Ecto neural progenitor cell (in vitro differentiated cells): ENCODE measurements at places on chromosomes 2 and 18.

DNA sequence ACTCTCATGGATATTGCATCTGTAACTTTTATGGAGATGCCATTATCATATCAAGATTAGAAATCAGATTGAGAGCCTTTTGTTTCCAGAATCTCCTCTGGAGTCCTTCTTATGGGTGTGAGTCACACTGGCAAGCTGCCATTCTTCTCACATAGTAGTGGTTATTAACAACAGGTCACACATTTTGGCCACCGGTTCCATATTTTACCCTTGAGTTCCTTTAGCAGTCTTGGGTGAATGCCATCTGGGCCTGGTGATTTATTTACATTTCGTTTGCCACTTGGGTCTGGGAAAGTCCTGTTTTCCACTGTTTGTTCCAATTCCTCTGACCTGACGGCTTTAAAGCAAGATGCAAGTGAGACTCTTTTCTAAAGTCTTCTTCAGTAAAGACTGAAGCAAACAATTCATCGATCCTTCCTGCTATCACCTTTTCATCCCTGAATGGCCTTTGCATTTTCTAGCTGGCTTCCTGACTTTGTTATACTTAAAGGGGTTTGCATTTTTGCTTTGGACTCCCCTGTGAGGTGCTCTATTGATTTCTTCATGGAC lies 80.5 kb upstream of the CAVIN2 start:
- no peak for DNase-seq

DNA sequence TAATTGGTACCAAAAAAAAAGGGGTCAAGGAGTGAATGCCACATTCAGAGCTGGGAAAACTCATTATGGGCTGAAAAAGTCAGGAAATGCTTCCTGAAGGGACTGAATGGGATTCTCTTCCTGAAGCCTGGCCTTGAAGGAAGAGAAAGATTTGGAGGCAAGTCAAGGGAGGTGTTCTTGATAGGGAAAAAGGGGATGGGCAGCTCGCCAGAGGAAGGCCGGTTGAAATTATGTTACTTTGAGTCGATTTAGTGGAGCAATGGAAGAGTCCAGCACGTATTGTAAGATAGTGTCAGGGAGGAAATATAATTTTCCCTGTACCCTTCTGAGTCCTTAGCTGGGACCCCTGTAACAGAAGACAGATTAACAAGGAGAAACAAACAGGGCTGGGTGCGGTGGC lies 115.3 kb upstream of the STPG4 start:
- DNase-seq = no peak

DNA sequence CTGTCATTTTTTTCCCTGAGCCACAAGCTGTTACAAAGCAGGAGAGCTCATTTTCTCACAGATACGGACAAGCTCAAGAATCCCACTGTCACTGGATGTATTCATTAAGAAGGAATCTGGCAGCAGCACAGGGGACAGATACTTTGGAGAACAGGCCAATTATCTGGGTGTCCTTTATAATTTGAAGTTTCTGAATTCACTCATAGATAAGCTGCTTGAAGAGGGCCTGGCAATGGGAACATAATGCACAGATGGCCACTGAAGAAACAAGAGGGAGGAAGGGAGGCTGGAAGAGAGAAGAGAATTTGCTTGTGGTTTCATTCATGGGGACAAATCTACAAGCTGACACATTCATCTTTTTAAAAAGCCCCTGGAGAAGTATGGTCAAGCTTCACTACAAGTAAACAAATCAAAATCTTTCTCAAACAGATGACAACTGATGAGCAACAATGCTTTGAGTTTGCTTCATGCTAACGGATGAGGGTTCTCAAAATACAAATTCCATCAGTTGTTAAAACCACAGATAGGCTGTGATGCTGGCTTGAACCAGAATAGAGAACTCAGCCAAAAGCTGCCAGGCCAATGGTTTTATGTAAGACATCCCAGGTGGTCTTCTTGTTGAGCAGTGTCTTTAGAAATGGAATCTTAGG lies 11.9 kb downstream of the BCL2 start:
- no peak for DNase-seq

- no peak for DNase-seq
Observed at GRCh38 chr2:44598330-44599119, 236.8 kb downstream of the CAMKMT start.

- DNase-seq = no peak
Observed at GRCh38 chr2:181459621-181460021, 2.4 kb downstream of the ITGA4 start.

- DNase-seq = no peak
Observed at GRCh38 chr2:198282061-198282460, 477.7 kb downstream of the PLCL1 start.

DNA sequence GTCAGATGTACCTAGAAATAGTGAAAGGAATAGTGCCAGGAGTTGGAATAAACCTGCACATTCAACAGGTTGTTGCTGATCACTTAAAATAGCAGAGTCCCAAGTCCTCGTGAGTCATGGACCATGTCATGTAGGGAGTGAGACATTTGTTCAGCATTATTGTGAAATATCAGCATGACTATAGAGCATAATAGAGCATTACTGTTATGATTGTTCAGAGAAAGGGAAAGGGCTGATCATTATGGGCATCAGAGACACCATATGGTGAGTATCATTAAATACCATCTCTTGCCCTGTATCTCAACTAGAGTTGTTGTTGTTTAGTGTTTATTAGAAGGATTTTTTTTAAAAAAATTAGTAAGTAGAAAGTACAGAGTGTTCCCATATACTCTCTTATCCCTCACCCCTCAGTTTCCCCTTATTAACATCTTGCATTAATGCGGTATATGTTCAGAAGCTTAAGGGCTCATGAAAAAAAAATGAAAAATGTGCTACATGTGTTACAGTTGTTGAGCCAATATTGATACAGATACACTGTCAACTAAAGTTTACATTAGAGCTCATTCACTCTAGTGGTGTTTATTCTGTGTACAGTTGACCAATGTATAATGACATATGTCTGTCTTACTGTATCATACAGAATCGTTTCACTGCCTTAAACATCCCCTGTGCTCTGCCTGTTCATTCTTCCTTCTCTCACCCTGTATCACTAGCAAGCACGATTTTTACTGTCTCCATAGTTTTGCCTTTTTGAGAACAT lies 5.7 kb downstream of the ELAC1 start:
- no peak for DNase-seq
